Germinal center (tissue), 1 donor: ENCODE measurements at places on chromosomes 3 and 15.
A peak's percentile ranks its signal among the peaks of the same experiment; 100 is the strongest.

GRCh38 chr3:126067959-126068358, 16.0 kb downstream of the SLC41A3 start:
- no peak for DNase-seq

GRCh38 chr15:26974120-26974780, 3.3 kb downstream of the GABRG3 start:
- no peak for DNase-seq

DNA sequence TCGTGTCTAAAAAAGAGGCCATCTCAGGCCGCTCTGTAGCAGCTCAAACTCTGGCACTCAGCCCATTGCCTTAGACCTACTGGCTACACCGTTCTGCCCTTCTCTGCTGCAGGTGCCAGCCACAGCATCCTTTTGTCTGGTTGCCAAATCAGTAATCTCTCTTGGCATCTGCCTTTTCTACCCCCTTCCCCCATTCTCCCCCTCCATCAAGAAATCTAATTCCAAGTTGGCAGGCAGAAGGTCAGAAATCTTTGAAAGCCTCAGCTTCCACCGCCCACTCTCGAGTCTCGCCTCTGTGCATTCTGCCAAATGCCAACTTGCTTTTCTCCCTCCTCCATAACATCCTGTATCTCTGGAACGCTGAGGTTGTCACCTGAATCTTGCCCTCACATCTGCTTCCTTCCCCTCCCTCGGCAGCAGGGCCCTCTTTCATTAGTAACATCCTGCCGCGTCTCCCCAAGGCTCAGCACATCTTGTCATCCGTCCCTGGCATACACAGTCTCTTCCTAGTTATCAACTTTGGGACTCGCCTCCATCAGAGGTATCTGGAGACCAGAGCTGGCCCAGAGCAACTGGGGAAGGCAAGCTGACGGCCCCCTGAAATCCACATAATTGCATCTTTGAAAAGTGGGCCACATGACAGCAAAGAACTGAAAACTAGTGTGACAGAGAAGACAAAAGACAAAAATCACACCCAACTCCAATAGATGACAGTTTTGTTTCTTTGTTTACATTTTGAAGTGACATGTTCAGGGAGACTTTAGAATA, 312.0 kb upstream of the CCDC54 start:
- no peak for DNase-seq

DNA sequence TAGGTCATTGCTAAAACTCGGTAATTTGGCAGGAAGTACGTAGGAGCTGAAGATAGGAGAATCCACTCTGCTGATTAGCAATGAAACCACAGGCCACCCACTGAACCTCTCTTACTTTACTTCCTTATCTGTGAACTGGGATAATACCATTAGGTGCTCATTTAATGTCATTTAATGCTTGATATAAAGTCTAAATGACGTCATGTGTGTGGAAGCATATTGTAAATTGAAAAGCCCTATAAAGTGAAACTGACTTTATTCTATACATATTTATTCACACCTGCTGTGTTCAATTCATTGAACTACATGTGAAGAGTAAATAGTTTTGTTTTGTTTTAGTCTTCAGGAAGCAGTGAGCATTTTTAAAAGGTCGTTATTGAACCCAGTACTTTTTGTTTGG, 137.5 kb downstream of the CNTN4 start:
- DNase-seq = no peak

- no peak for DNase-seq
These were observed 29.8 kb upstream of the MB21D2 start for GRCh38 chr3:192947421-192947820.

DNA sequence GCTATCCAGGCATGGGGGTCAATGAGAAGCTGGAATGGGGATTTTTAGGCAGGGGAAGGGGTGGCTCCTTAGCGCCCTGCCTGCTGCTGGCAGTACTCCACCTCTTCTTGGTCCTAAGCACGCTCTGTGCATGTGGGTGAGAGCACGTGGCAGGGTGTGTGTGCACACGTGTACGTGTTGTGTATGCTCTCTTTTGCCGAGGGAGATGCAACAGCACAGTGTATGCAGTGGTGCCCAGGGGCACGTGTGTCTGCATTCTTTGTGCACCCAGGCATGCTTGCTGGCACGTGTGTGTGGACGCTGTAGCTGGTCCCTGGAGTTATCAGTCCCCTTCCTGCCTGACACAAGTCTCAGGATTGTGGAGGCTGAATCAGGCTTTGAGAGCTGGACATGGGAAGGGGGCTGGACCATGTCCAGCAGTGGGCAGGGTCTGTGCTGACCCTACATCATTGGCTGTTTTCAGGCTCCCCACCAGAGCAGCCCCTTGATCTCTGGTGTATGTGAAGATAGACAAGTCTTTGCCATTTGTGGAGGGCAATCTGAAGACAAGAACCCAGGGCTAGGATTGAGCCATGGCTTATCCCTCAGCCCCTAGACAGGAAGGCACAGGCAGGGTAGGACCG, 1.9 kb upstream of the CAMKV start:
- DNase-seq = no peak

DNA sequence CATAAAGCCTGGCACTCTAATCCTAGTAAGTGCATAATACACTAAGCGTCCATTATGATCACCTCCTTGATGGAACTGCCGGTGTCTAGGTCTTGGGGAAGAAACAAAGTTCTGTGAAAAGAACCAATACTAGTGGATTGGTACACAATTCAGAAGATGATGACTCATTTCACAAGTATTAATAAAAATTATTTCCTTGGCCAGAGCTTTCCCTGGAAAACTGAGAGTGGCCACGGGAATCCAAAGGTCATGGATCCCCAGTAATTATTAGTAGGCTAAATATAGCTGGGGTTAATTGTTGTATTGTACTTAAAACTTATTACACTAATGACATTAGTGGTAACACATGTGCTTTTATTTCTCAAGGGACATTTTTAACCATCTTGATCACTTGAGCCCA, 808.0 kb upstream of the NR2F2 start:
- no peak for DNase-seq

- DNase-seq = no peak
These were observed 120.3 kb downstream of the CLSTN2 start for GRCh38 chr3:140055092-140055791.

DNA sequence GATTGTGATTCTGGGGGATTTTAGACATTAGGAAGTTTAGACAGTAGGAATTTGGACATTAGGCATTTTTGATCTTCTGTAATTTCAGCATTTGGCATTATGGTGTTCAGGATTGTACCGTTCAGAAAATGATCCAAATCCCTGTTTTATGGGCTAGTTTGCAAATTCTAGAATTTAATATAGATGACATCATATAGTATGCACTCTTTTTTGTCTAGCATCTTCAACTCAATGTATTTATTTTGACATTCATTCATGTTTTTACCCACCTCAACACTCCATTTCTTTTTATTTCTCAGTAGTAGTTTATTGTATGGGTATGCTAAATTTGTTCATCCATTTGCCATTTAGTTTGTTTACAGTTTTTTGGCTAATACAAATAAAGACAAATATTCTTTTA, 105.3 kb upstream of the ZPLD1 start:
- no peak for DNase-seq

DNA sequence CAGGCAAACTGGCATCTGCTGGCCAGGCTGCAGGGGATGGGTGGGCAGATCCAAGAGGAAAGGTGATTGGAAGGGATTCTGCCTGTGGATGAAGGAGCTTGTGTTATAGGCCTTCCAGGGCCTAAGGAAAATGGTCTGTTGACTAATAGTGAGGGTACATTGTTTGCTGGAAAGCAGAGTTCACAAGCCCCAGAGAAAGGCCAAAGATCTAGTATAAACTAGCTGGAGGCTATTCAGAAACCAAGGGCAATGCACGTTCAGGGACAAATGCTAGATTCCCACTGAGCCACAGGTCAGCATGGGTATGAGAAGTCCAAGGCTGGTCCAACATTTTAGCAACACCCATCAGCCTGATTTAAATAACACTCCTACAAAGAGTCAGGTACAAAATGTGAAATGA, 74.7 kb downstream of the FBN1 start:
- no peak for DNase-seq

DNA sequence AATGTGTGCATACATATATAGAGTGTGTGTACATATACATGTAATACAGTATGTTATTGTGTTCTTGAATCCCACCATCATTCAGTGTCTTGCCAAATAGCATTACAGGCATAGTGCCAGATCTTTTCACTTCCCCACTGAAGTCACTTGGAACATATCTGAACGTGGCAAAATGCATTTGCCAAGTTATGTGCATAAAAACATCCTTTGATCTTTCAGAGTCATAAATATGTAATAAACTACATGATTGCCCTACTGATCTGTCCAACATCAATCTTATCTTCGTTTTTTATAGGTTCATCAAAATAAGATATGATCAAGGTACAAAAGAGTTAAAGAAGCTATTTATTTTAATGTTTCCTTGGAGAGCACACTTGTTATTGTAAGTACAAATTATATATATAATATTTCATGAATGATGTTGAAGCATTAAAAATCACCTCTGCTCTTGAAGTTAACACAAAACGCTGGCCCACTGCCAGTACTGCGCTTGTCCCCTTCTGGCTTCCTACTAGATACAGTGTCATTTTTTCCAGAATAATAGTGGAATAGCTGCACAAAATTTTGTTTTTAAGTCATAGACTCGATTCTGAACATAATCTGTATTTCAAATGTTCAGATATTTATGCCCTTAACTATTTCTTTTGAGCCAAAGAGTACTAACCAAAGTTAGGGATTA, 549.5 kb upstream of the ARRDC4 start:
- no peak for DNase-seq

GRCh38 chr15:55343168-55343567, 24.1 kb downstream of the PIGB start:
- DNase-seq = no peak

DNA sequence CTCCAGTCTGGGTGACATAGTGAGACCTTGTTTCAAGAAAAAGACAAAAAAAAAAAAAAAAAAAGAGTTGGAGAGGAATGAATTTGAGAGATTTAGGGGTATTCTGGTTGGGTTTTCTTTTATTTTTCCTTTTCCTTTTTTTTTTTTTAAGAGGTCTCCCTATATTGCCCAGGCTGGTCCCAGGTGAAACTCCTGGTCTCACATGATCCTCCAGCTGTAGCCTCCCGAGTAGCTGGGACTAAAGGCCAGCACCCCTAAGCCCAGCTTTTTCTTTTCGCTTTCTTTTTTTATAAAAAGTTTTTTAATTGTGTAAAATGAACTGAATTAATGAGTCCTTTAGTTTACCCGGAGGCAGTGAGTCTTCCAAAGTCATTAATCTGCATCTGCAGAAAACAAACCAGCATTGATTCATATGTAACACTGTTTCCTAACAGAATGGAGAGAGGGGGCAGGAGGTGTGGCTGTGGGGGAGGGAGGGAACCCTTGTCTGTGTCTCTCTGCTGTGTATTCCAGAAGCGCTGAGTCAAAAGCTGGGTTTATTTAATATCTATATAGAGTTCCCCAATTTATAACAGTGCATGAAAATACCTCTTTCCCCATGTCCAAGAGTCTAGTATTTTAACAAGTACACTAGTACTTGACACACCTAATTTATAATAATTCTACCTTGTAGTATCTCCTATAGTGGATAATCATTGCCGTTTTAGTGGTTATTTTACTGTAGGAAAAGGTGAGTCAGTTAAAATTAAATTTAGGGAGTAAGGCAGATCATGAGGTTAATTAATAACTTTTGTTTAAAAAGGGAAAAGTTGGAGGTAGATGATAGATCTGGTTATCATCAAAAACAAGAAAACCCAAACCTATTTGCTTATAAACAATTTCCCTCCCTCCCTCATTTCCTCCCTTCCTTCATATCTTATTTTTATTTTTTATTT, 2.6 kb upstream of the DPPA4 start:
- DNase-seq = no peak

DNA sequence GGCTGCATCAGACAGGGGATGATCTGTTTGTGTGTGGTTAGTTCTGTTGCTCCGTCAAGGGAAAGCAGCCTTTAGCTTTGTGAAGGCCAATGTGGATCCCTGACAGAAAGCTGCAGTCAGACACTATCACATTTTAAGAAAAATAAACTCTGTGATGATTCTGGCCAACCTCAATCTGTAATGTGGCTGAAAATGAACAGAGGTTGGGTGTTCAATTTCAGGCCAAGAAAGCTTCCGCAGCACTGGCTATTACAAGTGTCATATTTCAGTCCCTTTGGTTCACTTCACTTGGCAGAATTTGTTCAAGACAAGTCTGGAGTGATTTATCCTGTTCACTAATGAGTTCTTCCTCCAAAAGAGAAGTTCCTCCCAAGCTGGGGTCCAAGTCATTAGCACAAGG, 571.8 kb upstream of the IL12A start:
- DNase-seq = no peak

GRCh38 chr3:51538115-51538458, 432 bp upstream of the RAD54L2 start:
- peak; percentile 23 for DNase-seq

DNA sequence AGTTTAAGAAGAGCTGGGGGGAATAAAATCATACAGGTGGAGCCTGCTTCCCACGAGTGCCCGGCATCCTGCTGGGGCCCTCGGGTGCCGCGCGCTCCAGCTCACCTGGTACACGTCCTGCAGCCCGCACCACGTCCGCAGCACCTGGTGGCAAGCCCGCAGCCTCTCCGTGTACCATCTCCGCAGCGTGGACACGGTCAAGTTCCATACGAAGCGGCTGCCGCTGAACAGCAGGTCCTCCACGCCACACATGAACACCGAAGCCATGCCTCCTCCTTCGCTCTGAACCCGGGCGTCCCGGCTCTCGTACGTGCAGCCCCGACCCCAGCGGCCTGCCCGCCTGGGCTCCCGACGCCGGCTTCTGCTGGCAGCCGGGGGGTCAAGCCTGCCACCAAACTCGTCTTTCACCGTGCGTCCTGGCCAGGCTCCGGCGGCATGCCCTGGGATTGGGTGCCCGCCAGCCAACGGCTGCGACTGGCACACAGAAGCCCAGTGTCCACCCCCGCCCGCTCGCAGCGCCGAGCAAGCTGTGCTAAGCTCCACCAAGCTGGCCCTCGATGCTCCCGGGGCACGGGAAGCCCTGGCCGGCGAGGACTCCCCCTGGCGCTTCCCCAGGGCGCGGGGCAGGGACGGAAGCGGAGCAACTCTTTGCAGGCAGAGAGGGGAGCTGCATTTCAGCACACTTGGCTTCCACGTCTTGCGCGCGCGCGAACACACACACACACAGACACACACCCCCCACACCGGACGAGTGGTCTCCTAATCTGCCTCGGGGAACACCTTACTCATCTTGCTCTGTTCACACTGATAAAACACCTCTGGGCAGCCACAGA, at the start of gene FRMD4B:
Gene FRMD4B, minus strand, starts transcription at position 366 of the 833 bp plus-strand sequence. Its CDS starts 99 bp downstream, at position 267.
- DNase-seq = no peak

DNA sequence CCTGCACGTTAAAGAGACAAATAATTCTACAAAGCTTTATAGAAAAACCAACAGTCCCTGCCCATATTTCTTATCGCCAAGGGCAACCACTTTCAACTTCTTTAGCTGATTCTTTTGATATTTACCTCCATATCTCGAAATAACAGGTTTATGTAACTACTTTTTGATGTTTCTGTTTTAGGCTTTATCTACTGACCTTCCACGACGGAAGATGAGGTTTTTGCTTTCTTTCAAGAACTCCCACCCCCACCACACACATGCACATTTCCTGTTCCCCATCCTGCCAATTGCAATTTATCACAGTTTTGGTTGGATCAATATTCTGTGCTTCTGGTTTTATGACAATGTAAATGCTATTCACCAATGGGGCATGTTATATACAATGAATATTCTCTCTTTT, 330.4 kb upstream of the ICE2 start:
- DNase-seq = no peak

- no peak for DNase-seq
These were observed 11.9 kb upstream of the CGNL1 start for GRCh38 chr15:57364282-57365007.

- DNase-seq = no peak
These were observed 72.1 kb upstream of the OXTR start for GRCh38 chr3:8841472-8841871.
